ENCODE measurements at places on chromosomes 4 and X.

GRCh38 chr4:55367084-55367722, 21.2 kb downstream of the SRD5A3 start:
- no peak for DNase-seq

GRCh38 chr4:138086611-138087041, 155.5 kb downstream of the SLC7A11 start:
- no peak for DNase-seq

GRCh38 chr4:173242466-173243250, 74.0 kb downstream of the GALNT7 start:
- DNase-seq: peak; percentile 84

DNA sequence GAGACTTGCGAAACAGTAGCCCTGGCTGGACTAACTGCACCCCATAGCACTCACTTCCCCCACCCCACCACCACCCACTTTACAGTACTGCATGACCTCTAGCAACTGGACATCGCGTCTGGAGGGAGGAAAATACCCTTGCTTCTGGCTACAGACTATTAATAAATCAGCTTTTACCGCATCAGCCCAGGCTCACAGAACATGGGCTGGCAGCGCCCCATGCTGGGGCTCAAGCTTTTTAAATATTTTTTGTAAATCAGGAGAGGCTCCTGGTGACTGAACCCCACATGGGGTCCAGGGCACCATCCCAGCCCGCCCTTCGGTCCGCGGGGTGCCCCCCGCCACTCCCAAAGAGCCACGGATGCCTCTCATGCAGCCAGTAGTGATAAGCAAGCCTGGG, 2.7 kb downstream of the HS6ST2 start:
- DNase-seq: no peak

DNA sequence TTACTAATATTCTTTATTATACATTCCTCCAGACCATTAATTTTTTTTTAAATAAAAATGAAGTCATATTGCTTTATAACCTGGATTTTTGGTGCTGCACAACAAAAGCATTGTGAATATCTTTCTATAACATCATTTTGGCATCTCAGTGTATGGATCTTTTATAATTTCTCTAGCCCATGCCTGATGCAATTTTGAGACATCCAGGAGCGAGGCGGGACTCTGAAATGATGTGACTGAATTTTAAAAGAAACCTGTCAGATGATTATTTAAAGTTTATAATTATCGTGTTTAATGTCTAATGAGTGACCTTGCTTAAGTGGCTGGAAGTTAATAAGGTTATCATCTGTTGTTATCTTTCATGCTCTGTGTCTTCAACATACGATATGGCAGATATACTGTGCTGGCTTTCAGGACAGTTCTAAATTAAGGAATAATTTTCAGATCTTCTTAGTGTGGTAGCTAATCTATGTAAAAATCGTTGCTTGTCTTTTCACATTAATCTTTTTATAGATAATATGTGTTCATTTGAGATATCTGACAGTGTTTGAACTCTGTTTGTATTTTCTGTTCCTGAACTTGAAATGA, 58.8 kb downstream of the KIT start:
- no peak for DNase-seq

GRCh38 chrX:66039944-66040343, at the start of gene VSIG4:
Gene VSIG4, minus strand, starts transcription at chrX:66040080. Its CDS starts 82 bp downstream, at chrX:66039998.
- DNase-seq: no peak

GRCh38 chr4:16265820-16266219, 39.5 kb upstream of the TAPT1 start:
- no peak for DNase-seq

DNA sequence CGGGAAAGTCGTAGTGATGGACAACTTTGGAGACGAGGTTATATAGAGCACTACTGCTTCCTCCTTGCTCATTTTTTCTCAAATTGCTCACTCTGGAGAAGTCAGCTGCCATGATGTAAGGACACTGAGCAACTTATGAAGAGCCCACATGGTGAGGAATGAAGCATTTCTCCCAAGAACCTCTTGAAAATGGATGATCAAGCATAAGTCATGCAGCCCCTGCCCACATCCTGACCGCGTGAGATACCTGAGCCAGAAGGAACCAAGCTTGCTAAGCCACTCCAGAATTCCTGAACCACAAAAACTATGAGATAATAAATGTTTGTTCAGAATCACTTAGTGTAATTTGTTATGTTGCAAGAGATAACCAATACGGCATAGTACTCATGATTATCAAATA, 42.8 kb downstream of the PDE5A start:
- no peak for DNase-seq

DNA sequence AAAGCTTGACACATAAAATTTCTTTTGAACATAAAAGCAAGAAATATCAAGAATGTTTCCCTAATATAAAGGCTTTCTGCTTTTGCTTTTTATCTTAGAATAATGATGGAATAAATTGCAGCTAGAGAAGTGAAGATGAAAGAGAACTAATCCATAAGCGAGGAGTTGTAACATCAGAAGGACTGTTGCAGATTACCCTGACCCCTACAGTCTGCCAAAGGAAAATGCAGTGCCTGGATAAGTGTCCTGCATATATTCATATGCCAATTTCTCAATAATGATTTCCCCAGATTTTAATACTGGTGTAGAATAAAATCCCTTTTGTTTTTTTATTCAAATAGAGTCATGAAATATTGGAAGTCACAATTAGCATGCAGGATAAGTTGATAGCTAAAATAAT, 115.9 kb downstream of the MAGEC2 start:
- DNase-seq: peak; percentile 38

DNA sequence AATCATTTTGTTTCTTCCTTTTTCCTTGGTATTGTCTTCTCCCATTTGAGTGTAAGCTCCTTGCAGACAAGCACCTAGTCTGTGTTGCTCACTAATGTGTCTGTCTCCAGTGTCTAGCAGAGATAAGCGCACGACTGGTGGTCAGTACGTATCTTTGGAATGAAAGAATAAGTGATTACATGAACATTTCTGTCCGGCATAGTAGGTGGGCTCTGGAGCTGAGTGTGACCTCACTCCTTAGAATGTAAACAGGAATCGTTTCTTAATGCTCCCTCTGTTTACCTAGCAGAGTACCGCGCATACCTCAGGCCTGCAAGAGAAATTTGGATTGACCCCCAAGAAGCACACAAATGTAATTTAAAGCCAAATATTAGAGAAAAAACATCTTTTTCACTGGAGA, 235.4 kb downstream of the MAML3 start:
- no peak for DNase-seq
